KBM-7 (cell line): ENCODE measurements at places on chromosomes 5 and 9.

GRCh38 chr5:108736855-108737254, 10.8 kb upstream of the FER start:
- no peak for DNase-seq

- DNase-seq = no peak
Observed at GRCh38 chr5:141753143-141753970, 71.3 kb upstream of the ARAP3 start.

DNA sequence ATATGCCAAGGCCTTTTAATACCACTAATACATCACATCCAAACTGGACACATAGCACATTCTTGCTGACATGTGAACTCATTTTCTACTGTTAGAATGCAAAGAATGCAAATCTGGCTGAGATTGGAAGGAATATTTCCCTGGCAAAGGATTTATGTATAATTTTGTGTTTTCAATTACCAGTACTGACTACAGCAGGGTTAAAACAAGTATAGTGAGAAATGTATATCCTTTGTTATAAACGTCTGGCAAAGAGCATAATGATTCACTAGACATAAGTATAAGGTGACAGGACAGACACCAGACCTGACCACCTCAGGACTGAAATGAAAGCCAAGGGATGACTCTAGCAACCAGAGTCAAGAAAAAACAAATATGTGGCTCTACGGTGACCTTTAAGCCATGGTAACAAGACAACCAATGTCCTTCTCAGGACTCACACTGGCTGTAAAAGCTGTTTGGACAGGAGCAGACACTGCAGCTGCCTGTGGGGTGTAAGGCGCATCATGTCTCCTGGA, 95.0 kb downstream of the MRPS27 start:
- no peak for DNase-seq

DNA sequence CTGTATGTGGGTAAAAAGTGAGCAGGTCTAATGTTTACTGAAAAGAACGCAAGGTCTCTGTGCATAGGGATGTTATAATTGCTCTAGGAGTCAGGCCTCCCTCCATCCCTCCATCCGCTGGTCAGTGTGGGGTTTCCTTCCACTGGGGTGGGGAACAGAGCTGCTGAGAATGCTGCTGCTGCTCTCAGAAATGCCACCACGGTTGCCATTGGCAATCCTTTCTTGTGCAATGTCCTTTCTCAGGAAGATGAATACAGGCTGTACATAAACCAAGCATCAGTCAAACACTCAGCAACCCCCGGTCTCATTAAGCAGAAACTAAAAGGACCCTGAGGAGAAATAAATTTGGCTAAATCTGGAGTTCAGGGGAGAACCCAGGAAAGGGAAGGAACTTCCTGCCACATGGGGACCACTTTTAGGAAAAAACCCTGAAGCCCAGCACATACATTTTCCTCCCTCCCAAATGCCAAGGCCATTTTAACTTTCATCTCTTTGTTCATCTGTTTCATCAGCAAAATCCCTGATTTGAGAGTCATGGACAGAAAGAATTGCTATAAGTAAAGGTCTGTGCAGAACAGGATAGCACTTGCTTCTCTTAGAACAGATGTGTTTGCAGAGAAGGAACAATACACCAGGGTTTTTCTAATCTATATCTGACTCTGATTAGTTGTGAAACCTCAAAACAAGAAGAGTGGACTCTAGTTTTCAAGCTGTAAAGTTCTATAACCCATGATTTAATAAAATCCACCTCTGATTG, 70.4 kb upstream of the SLC1A3 start:
- DNase-seq = no peak

DNA sequence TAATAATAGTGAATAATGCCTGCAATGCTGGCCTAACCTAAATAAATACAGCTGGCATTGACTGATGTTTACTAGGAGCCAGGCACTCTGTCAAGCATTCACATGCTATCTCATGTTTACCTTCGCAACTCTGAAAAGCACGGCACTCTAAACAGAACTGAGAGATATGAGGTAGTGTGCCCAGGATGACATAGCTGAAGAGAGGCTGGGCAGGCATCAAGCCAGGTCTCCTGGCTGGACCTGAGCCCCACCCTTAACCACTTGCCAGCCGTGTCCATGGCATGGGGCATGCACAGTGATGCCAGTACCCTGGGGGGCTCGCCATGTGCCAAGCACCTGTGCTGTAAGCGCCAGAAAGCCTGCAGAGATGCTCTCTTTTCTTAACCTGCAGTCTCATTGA, 119.4 kb upstream of the MVB12B start:
- DNase-seq = no peak

DNA sequence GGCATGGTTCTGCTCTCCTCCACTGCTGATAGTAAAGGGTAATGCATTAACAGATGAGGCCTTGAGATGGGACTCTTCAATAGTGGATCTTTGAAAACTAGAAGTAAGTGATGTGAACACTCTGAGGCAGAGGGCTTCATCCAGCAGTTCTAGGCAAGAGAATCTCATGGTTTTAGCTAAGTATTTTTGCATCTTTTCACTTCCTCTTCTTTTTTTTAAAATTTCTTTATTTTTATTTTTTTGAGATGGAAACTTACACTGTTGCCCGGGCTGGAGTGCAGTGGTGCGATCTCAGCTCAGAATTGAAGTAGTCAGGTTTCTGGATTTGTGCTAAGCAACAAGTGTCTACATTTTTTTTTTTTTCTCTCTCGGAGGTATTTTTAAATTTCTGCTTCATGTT, 101.9 kb downstream of the MTRR start:
- no peak for DNase-seq

DNA sequence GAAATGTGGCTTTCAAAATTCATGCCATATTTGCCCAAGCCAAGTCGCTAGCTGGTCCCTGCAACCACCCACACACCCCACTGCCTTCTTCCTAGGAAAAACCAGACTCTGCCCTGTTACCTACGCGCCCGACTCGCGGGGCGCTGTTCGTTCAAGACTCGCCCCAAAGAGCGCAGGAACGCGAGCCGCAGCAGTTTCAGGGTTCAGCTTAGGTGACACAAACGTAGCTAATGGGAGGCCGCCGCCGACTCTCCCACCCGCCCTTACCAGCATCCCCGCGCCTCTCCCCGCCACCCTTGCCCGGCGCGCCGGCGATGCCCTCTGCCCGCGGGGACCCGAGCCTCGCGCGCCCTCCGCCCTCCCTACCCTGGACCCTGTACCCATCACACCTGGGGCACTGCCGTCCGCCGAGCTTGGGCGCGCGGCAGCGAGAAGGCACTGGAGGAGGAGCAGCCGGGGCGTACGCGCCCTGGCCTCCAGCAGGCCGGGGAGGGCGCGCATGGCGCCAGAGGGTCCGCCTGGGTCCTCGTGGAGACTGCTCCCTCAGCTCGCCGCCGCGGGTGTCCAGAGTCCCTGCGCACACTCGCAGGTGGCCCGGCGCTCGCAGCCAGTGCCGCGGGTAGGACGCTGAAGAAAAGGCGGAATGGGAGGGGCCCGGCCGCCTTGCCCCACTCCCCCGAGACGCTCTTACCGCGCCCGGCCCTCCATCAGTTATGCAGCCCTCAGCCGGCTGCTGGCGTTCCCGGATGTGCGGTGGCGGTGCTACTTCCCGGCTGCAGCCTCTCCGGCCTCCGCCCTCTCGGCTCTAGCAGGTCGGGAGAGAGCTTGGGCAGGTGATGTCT, at the start of gene EMB:
TSS of gene EMB (minus strand) at position 638 of the 842 bp plus-strand sequence. CDS start at position 501, 137 bp downstream.
- DNase-seq = peak; percentile 88

- DNase-seq = peak; percentile 69
Observed at GRCh38 chr5:102223542-102224477, 72.3 kb downstream of the SLCO4C1 start.

GRCh38 chr9:91073049-91073810, 271.6 kb downstream of the SYK start:
- DNase-seq = no peak

GRCh38 chr5:143471041-143471509, 67.6 kb upstream of the NR3C1 start:
- DNase-seq = no peak

GRCh38 chr9:97480174-97480573, 21.3 kb upstream of the TMOD1 start:
- DNase-seq = no peak

DNA sequence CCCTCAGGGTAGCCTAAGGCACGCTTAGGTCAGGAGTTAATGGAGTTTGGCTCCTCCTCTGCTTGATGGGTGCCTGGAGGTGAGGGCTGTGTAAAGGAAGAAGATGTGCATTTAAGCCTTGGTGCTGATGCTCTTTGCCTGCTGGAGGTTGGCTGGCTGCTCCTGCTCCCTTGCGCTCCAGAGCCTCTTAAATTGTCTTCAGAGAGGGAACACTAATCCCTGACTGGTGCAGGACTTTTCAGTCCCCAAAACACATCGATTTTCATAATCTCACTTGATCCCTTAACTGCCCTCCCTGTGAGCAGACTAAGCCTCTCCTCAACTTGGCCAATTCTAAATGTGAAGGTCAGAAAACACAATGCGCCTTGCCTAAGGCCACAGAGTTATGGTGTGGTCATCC, 16.2 kb upstream of the TCOF1 start:
- DNase-seq = no peak

- DNase-seq = no peak
Observed at GRCh38 chr5:84569307-84569706, 184.6 kb upstream of the EDIL3 start.

DNA sequence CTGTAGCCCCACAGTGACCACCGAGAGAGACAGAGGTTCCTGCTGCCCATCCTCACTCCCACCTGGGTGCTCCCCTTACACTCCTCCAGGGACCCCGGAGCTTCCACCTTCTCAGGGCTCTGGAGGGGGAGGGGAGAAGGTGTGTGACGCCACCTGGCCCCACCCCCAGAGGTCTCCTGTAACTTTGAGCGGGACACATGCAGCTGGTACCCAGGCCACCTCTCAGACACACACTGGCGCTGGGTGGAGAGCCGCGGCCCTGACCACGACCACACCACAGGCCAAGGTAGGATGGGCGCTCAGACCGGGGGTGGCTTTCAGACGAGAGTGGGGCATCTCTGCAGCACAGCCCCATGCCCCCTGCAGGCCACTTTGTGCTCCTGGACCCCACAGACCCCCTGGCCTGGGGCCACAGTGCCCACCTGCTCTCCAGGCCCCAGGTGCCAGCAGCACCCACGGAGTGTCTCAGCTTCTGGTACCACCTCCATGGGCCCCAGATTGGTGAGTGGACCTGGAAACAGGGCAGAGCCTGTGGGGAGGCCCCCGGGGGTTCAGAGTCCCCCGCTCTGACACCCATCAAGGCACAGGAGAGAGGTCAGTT, 4.5 kb downstream of the MAMDC4 start:
- no peak for DNase-seq

DNA sequence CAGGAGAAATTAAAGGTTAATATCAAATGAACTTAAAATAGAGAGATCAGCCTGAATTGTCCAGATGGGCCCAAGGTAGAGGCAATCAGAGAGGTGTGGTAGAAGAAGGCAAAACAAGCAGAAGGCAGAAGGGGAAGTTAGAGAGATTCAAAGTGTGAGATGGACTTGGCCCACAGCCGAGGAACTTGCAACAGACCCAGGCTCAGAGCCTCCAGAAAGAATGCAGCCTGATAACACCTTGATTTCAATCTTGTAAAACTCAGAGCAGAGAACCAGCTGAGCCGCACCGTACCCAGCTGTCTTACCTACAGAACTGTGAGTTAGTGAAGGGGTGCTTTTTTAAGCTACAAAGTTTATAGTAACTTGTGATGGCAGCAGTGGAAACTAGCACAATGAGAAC, 190.9 kb downstream of the RFK start:
- peak; percentile 21 for DNase-seq

DNA sequence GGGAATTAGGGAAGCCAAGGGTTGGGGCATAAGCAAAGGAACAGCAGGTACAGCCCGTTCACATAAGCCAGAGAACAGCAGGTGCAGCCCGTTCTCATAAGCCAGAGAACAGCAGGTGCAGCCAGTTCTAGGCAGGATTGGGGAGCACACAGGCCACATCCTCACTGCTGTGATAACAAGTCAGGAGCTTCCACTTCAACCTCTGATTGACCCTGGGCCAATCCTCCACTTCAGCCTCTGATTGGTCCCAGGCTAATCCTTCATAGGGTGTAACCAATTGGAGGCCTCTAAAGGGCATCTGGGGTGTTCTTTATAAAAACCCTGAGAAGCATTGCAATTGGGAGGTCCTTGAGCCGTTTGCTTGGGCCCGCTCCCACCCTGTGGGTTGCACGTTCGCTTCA, 27.5 kb downstream of the CEL start:
- DNase-seq = no peak
